ENCODE measurements at places on chromosomes 4 and X. TPM values are rescaled to one million over a fixed set of nuclear protein-coding genes. Genes with fewer than 3 reads are reported as not detected.

Gene VCX2
- total RNA-seq = not detected

Gene ITGB1BP2
- 0.64 TPM for total RNA-seq

DNA sequence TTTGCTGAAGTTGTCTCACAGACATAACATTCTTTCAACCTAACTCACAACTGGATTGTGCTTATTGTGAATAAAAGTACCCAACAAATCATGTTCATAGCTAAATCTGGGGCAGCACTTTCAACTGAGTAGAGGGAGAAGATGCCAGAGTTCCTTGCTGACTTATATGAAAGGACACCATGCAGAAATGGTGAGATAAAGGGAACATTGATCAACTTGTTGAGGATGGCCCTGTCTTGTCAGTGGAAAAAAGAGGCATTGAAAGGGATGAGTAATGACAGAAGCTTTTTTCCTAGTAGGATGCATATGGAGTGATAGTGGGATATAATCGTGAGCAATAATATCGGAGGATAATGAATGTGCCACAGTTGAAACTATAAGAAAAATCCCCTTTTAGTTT, 221.7 kb downstream of the ARHGAP24 start:
- no peak for DNase-seq

- no peak for DNase-seq
These were observed 306.4 kb downstream of the CXXC4 start for GRCh38 chr4:104188301-104188700.
